Spinal cord (tissue), 10 donors: ENCODE measurements at places on chromosomes 1 and 21. TPM values are rescaled to one million over a fixed set of nuclear protein-coding genes. Genes with fewer than 3 reads are reported as not detected.

The S100A16 gene
- total RNA-seq = 46.0 TPM

The S100A7A gene
- not detected for total RNA-seq

The CELA3B gene
- total RNA-seq = not detected

The C2CD4D gene
- not detected for total RNA-seq

The TTC34 gene
- 0.10 TPM for total RNA-seq

The OR2T5 gene
- total RNA-seq = not detected

The OVAAL gene
- not detected for total RNA-seq

The FGR gene
- total RNA-seq = 8.5 TPM

The SORT1 gene
- 78.6 TPM for total RNA-seq

The YIPF1 gene
- total RNA-seq = 34.8 TPM

The HSD11B1 gene
- total RNA-seq = 0.40 TPM

The MYCL gene
- total RNA-seq = 6.4 TPM

The C1orf226 gene
- total RNA-seq = 2.9 TPM

The PTPN7 gene
- total RNA-seq = 1.4 TPM

The APOBEC4 gene
- total RNA-seq = 0.66 TPM

The CD1B gene
- total RNA-seq = not detected

The TSHB gene
- not detected for total RNA-seq

The OR2G6 gene
- total RNA-seq = not detected

The OR10X1 gene
- not detected for total RNA-seq

The MYOM3 gene
- 0.11 TPM for total RNA-seq

The MANEAL gene
- 30.8 TPM for total RNA-seq

The OR10J1 gene
- not detected for total RNA-seq

The SERPINC1 gene
- 0.55 TPM for total RNA-seq

The MAP1LC3C gene
- 1.9 TPM for total RNA-seq

The FALEC gene
- not detected for total RNA-seq

The RABGGTB gene
- total RNA-seq = 74.3 TPM

The PIGR gene
- 0.10 TPM for total RNA-seq

The ILDR2 gene
- 27.6 TPM for total RNA-seq

The GADD45A gene
- 9.4 TPM for total RNA-seq

The SPATC1L gene
- total RNA-seq = 4.8 TPM
